Cortex of kidney (tissue), 1 donor: ENCODE measurements at places on chromosomes 16 and 17.

DNA sequence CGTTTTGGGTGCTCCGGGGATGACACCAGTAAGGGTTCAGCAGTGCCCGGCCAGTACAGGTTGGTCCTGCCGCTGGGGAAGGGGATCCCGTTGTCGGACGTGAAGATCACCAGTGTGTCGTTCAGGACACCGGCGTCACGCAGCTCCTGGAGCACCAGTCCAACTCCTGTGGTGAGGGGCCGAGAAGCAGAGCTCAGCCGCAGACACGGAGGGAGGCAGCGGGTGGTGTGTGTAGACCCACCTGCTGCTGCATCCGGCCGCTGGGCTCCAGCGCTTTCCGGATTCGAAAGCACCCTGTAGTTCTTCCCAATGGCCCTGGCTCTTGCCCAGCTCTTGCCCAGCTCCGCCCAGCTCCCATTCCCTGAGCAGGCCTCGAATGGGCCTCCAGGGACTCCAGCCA, 8.0 kb downstream of the SGSH start:
- DNase-seq: no peak

GRCh38 chr17:17872547-17873345, 36.0 kb upstream of the SREBF1 start:
- no peak for DNase-seq

GRCh38 chr17:64780096-64781013, 118.2 kb upstream of the SMURF2 start:
- DNase-seq: no peak

GRCh38 chr16:22726868-22727267, 87.1 kb upstream of the HS3ST2 start:
- no peak for DNase-seq

- no peak for DNase-seq
Observed at GRCh38 chr16:89179656-89180315, 8.2 kb downstream of the CDH15 start.

DNA sequence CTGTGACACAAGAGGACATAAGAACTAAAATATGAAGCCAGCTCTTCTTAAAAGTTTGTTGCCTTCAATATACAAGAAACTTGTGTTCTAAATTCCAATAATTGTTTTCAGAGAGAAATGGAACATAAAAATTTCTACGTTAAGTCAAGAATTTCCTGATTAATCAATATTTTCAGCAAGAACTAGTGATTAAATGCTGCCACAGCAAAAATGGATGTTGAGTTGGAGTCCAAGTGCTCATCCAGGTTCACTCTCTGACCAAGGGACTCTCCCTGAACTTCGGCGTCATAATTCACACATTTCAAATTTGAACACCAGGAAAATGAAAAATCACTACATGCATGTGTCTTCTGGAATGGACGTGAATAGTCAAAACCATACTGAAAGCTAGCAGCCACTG, 1263.6 kb upstream of the GOT2 start:
- DNase-seq: no peak
